ENCODE measurements at places on chromosomes 13 and 19.

- no peak for DNase-seq
Observed at GRCh38 chr19:43469160-43469480, 3.7 kb upstream of the LYPD3 start.

DNA sequence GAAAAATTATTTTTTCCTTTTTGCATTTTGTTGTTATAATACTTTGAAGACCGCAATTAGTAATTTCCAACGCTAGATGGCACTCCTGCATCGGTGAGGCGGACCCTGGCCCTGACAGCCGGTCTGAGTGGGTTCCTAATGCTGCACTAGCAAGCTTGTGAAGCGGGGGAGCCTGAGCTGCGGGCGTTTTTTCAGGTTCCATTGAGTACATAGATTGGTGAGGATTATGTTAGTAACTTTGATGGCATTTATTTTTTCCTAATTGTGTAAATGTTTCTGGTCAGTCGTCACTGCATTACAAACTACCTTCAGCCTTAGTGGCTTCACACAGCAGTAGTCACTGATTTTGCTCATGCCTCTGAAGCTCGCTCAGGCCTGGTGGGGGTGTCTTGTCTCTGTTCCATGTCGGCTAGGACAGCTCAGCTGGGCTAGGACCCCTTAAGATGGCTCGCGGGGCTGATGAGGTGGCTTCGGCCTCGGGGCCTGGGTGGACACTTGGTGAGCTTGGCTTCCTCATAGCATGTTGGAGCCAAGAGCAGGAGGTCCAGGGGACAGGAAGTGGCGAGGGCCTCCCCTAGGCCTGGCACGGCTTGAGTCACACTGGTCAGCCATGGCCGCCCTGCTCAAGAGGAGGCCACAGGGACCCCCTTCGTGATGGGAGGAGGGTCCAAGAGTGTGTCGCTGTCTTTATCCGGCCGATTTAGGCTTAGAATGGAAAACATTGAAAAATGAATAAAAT is 25.0 kb downstream of the ERCC5 start:
- peak; percentile 71 for DNase-seq

DNA sequence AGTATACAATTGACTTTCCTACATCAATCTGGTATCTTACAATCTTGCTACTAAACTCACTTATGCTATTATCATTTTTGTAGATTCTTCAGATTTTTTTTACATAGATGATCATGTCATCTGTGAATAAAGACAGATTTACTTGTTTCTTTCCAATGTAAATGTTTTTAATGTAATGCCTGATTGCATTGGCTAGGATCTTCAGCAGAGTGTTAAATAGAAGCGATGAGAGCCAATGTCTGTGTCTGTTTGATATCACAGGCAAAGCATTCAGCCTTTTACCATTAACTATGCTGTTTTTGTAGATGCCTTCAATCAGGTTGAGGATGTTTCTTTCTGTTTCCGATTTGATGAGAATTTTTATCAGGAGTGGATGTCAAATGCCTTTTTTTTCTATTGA is 19.2 kb downstream of the SLAIN1 start:
- DNase-seq = no peak

GRCh38 chr13:27219611-27220010 is 31.7 kb upstream of the RPL21 start:
- no peak for DNase-seq

DNA sequence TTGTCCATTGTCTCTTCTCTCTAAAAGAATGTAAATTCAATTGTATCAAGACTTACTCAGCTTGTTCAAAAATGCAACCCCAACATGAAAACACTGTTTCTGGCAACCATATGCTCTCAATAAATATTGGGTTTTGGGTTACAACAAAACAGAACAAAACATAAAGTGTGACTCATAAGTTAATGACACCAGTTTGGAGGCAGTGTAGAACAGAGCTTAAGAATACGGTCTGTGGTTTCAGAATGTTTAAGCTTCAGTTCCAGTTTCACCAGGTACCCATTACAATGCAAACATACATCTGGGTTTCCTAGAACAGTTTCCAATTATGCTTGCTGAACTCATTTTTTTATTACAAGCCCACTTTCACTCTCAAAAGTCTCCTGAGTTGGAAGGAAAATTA is 285.8 kb upstream of the PCDH9 start:
- peak; percentile 73 for DNase-seq

DNA sequence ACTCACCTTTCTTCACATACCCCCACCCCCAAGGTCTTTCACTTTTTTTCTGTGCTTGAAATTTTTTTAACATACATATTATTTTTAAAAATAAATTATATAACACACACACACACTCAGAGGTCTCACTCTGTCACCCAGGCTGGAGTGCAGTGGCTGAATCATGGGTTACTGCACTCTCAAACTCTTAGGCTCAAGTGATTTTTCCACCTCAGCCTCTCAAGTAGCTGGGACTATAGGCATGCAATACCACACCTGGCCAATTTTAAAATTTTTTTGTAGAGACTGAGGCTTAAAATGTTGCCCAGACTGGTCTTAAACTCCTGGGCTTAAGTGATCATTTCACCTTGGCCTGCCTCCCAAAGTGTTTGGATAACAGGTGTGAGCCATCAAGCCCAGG is 32.9 kb upstream of the ZNF429 start:
- no peak for DNase-seq

GRCh38 chr13:97310809-97311436 is 88.8 kb downstream of the MBNL2 start:
- DNase-seq = no peak

- peak; percentile 83 for DNase-seq
Observed at GRCh38 chr13:113802090-113802531, 43.1 kb downstream of the TMEM255B start.

Measured in fibroblast of skin of abdomen (primary cell).